ENCODE measurements at places on chromosomes 2 and 18.

DNA sequence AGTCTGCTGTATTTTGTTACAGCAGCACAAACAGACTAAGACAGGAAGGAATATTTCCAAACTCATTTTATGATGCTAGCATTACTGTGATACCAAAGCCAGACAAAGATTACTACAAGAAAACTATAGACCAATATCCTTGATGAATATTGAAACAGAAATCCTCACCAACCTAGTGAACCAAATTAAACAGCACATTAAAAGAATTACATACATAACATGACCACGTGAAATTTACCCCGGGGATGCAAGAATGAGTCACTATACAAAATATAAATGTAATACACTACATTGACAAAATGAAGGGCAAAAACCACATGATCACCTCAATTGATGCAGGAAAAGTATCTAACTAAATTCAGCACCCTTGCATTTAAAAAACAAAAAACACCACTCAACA lies 112.6 kb downstream of the CHN1 start:
- no peak for DNase-seq

GRCh38 chr2:24912986-24913385 lies 7.1 kb downstream of the ADCY3 start:
- DNase-seq = no peak

- DNase-seq = no peak
These were observed 181.5 kb upstream of the ZFP36L2 start for GRCh38 chr2:43407935-43408334.

DNA sequence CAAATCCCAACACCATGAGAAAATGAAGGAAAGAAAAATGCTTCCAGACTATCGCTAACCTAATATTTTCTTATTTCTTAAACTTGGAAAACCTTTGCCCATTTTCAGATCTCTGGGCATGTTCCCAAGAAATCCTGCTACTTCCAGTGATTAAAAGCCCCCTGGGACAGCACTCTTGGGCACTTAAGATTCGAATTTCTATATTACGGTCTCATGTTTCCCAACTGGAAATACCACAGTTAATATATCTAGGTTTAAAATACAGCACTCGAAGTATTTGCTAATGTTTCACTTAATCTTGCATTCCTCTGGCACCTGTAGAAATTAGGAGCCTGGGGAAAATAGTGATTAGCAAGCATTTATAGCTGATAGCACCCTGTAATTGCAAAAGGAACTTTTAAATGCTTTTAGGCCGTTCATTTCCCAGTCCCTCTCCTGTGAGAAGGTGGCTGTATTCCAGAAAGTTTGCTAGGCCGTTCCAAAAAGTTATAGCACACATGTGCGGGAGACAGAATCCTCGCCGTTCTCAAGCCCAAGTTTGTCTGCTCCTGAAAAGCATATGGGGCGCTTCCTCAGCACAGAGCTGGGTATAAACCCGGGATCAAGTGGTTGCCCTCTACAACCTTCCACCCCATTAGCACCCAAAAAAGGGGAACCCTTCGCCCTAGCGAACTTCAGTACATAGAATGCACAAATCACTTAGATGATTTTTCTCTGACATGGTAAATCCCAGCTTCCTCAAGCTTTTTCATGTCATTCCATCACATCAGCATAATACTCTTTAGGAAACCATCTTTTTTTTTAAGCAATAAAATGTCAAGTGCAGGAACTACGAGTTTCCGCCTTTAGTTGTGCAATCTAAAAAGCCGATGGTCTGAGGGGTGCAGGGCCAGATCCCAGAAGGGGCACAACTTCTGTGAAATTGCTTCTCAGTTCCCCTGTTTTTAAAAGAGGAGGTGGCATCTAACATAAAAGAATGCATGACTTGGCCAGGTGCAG lies 60.6 kb downstream of the DIPK1C start:
- no peak for DNase-seq

GRCh38 chr2:16663121-16663905 lies 2.3 kb downstream of the CYRIA start:
- DNase-seq = no peak

DNA sequence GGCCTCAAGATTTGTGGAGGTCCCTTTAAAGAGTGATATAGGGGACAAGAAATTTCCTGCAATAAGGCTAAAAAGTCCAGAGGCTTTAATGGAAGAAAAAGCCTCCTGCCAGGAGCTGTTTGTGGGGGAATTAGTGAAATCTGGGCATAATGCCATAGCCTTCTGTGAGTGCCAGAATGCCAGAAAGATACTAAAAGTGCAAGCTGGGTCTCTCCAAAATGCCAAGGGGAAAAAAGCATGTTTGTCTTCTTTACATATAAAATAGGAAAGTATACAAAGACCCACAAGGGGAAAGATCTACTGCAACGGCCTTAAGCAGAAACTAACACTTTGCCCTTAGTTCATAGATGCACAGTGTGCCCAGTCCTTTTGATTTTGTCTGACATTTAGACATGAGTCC lies 647.7 kb upstream of the ZNF804A start:
- DNase-seq = no peak

DNA sequence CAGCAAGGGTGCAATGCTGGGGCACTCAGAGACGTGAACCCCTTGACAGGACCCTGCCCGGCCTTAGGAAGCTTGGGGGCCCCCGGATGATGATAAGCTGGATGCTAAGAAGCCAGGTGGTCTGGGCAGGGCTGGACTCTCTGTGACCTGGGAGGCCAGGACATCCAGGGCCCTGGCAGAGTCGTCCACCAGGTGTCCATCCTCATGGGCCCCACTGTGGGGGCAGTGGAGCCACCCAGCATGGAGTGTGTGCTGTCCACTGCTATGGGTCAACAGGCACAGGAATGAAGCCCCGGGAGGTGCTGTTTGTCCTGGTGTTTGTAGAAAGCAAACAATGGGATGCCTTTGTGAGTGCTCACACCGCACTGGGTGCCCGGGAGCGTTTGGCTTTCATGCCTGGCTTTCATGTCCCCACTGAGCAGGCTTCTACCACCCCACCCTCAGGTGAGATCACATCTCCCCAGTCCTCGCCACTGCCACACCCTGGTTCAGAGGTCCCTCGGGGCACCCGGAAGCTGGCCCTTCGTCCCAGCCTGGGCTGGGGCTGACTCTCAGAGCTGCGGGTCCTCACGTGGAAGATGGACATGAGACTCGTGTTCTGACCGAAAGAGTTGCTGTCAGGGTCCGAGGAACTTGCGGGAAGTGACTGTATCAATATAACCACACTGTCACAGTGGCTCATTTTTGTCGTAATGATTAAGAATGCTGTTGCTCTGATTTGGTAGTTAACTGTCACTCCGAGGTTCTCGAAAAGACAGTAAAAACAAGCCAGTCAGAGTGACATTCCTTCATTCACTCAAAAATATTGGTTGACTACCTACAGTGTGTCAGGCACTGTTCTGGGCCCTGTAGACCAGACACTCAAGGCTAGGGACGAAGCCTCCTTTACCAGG lies 53.3 kb downstream of the INHBB start:
- no peak for DNase-seq

DNA sequence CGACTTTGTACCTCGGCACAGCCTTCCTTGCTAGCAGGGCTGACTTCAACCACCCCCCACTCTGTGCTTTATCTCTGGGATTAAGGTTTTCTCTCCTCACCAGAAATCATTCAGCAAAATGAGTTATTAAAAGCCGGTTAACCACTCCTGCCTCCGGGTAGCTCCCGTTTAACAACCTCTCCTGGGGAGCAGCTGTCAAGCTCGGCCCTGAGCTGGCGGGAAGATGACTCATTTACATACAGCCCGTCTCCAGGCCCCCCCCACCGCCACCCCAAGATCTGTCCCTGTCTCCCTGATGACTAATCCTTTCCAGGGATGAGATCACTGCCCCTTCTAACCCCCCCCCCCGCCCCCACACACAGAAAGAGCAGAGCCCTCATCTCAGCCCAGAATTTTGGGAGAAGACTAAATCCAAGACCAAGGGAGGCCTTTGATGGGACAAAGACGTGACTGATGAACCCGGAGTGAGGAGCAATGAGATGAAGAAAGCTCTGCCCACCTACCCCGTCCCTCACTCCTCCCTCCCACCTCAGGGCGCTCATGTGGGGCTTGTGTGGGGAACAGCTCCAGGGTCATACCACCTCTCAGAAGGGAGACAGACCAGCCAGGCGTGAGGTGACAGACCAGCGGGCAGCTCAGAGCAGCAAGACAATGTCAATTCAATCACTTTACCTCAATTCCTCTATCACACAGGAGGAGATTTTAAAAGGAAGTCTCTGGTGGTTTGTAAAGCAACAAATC lies 131.4 kb downstream of the MSH2 start:
- DNase-seq = peak; percentile 11

- no peak for DNase-seq
These were observed 336.5 kb upstream of the LRP1B start for GRCh38 chr2:142467321-142467720.

GRCh38 chr18:79801641-79802040 lies 3.9 kb downstream of the KCNG2 start:
- no peak for DNase-seq

DNA sequence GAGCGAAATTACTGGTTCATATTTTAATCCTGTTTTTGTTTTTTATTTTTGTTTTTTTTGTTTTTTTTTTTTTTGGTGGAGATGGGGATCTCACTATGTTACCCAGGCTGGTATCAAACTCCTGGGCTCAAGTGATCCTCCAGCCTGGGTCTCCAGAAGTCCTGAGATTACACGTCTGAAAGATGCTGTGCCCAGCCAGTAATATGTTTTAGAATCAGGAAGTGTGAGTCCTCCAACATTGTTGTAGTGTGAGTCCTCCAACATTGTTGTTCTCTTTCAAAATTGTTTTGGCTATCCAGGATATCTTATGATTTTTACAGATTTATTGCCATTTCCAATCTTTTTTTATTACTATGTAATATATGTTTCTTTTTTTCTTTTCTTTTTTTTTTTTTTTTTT lies 23.1 kb downstream of the TPRKB start:
- DNase-seq = no peak

- DNase-seq = no peak
These were observed 40.3 kb upstream of the FBXO11 start for GRCh38 chr2:47946593-47946992.

- DNase-seq = no peak
These were observed 107.1 kb downstream of the CSRNP3 start for GRCh38 chr2:165576409-165577154.

GRCh38 chr2:127280693-127281092 lies 13.3 kb downstream of the ERCC3 start:
- DNase-seq = no peak

- DNase-seq = no peak
These were observed 566.8 kb downstream of the EPHA4 start for GRCh38 chr2:221005338-221005737.

DNA sequence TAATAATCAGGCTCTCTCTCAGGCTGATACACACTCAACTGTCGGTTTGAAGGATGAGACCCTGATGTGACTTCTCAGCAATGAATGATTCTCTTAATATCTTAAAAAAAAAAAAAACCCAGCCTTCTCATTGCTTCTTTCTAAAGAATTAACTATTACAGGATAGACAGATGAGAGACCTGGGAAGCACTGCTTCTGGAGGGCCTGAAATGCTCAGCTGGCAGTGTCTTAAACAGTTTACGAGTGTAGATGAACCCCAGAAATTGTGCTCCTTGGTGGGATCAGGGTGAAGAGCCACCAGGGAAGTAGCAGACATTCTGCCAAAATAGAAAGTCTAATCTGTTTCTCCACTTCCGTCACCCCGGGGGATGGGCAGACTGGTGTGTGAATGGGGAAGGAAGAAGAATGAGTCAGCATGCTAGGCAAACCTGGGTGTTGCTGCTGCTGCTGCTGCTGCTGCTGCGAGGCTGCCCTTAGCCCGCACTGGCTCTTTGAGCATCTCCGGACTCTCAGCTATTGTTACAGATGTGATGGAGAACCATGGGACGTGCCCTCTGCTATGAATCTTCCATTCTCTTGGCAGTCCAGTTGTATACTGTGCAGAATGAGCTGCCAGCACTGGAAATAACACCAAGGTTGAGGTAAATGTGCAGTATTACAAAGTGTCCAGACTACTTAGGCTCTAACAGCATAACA lies 158.4 kb downstream of the SETBP1 start:
- DNase-seq = peak; percentile 59

DNA sequence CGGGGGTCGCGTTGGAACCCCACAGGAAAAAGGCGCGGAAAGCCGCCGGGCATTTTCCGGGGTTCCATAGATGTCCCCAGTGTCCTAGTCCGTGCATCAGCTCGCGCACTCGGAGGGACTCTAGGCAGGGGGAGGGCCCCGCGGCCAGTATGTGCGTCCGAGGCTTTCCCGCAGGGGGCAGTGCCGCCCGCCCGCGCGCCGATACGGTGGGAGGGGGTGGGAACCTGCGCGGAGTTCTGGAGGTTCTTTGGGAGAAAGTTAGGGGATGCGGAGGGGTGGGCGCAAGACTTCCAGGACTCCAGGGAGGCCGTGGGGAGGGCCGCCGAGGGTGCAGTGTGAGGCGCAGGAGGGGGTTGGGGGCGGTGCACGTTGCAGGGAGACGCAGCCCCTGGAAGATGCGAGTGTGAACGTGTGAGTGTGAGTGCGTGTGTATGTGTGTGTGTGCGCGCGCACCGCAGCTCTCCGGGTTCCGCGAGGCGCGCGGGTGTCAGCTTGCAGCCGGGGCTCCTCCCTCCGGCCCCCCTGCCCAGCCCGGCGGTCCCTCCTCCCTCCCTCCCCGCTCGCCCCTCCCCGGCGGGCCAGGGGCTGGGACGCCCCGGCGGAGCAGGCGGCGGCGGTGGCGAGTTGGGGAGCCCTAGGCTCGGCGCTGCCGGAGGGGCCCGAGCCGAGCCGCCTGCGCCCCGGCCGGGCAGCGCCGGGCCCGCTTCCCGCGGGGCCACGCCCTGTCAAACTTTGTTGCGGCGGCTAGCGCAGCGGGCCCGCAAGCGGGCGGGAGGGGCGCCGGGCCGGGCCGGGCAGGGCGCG lies at the start of gene TCF7L1:
Gene TCF7L1 (plus strand): TSS at position 559 of the 804 bp plus-strand sequence. CDS start 293 bp downstream, outside the sequence.
- DNase-seq = peak; percentile 42

GRCh38 chr2:46323730-46324129 lies 26.5 kb downstream of the EPAS1 start:
- DNase-seq = no peak

GRCh38 chr18:4406856-4407255 lies 48.3 kb downstream of the DLGAP1 start:
- no peak for DNase-seq

DNA sequence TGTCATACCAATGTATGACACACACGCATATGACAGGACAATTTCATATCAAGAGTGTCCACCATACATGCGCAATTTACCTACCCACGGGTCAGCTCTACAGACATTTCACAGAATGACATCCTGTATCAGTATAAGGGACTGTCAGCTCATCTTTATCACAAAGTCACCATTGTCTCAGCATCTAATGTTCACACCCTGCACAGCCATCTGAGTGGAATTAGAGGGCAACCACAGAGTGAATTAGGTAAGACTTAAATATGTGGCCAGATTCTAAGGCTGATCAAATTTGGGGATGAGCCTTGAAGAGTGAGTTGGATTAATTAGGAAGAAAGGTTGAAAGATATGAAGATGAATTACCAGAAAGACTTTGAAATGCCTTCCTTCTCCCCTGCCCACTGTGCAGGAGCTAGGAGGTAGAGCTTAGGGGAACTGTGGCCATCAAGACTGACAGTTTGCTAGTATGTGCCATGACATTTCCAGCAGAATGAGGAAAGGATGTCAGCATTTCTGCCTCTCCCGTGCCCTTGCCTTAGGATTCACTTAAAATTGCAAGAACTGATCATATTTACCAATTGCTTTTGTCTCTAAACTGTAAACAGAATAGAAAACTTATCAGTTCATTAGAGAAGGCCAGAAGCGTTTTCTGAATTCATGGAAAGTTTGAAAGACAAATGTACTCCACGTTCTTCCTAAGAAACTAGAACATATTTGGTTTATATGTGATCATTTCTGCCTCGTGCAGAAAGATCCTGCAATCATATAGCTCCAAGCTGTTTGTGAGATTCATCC lies 121.1 kb downstream of the DDX1 start:
- no peak for DNase-seq

- no peak for DNase-seq
These were observed 78.0 kb downstream of the CYRIA start for GRCh38 chr2:16587601-16588000.

Data from stimulated activated CD4-positive, alpha-beta T cell treated with anti-CD3 and anti-CD28 coated beads, Interleukin-4, amount 100 ng/mL, for 48 hours (primary cell).